ENCODE measurements at places on chromosomes 16 and 17.
A peak's percentile ranks its signal among the peaks of the same experiment; 100 is the strongest.

DNA sequence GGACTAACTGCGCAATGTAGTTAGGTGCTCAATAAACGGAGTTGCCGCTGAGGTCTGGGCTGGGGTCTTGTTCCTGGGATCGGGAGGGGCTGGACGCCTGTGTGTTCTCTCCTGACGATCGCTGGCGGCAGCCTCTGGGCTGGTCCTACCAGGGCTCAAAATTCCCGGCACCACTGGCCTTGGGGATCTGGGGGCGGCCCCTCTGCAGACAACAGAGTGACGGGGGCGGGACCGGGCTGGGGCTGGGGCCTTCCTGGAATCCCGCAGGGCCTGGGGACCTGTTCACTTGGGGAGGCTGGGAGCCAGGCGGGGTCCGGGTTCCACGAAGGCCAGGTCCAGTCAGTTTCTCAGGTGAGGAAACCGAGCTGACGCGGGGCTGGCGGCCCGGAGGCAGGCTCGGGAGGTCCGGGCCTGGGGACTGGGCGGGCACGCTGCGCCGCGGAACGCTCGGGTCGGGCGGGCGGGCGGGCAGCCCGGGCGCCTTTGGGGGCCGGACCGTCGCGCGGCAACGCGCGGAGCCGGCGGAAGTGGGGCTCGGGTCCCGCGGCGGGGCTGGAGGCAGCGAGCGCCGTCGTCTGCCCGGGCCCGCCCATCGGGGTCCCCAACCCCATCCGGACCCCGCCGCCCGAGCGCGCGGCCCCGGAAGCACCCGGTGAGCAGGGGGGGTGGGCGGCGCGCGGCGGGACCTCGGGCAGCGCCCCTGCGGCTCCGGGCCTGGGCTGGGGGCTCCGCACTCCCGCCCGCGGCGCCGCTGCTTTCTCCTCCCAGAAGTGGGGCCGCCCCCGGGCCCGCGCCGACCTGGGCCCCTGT lies at the start of gene PIGQ:
Gene PIGQ, plus strand, starts transcription at position 524 of the 810 bp plus-strand sequence. CDS start 4,107 bp downstream, outside the sequence.
- peak; percentile 85 for DNase-seq

- no peak for DNase-seq
Measured at GRCh38 chr16:57713596-57713995, 19.0 kb downstream of the DRC7 start.

- DNase-seq, result peak; percentile 40
Measured at GRCh38 chr17:29376667-29377270, 13.4 kb upstream of the TAOK1 start.

- DNase-seq, result peak; percentile 64
Measured at GRCh38 chr16:68397710-68398201, 50.6 kb downstream of the SMPD3 start.

GRCh38 chr16:17282247-17282646 lies 188.5 kb downstream of the XYLT1 start:
- DNase-seq, result no peak

DNA sequence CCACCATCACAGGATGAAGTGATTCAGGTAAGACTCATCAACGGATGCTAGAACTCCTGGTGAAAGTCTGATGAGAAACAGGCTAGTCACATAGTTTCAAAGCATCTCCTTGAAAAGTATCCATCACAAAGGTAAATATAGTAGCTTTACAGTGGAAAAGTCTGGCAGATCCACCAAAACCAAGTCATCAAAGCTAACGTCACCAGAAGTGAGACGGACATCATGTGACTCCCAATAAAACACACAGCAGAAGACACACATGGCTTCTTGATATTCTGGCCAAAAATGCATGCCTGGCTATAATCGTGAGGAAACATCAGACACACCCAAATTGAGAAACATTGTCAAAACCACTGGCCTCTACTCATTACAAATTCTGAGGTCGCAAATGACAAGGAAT lies 17.9 kb upstream of the TRPV3 start:
- no peak for DNase-seq

DNA sequence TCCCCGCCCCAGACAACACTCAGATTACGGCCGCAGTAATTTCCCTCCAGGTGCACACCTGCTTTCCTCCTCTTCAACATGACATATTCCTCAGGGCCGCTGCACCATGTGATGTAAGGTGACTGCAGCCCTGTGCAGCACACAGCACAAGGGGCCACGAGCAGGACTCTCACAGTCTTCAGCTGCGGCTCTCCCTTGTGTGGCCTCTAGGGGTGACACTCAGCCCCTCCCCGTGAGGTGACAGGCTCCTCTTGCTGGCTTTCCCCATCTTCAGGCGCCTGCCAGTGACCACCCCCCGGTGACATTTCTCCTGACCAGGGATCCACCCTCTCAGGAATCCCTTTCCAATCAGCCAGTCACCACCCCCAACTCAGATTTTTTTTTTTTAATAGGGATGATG lies 31.3 kb upstream of the ABCC3 start:
- DNase-seq, result no peak

GRCh38 chr16:11755022-11755760 lies 12.5 kb upstream of the TXNDC11 start:
- DNase-seq, result no peak

- no peak for DNase-seq
Measured at GRCh38 chr17:78665952-78666920, 89.0 kb upstream of the DNAH17 start.

DNA sequence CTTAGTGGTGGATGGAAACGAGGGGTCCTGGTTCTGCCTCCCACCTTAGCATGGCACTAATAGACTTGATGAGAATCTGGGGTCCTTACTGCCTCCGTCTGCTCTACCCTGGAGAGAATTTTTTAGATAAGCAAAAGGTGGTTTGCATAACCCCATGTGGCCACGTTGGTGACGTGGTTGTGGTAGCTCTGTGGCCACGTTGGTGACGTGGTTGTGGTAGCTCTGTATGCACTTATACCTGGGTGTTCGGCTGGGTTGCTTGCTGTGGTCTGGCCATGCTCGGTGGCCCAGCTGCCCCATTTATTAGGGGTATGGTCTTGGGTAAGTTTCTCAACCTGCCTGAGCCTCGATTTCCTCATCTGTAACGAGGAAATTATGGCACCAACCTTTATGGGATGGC lies 13.0 kb downstream of the SPIRE2 start:
- no peak for DNase-seq

DNA sequence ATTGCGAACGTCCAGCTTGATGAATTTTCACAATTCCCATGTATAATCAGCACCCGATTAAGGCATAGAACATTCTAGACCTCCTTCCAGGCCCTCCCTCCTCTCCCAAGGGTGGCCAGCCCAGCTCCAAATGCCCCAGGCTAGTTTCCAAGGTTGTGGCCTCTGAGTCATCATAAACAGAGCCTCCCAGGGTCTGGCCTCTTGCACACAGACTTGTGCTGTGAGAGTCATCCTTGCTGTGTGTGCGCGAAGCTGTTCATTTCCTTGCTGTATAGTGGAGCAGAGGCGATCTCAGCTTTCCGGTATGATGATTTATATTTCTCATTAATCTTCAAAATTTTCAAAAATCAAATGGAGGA lies 20.5 kb upstream of the JPH3 start:
- DNase-seq, result peak; percentile 69

- DNase-seq, result no peak
Measured at GRCh38 chr16:67552476-67552875, 9.8 kb upstream of the CTCF start.

DNA sequence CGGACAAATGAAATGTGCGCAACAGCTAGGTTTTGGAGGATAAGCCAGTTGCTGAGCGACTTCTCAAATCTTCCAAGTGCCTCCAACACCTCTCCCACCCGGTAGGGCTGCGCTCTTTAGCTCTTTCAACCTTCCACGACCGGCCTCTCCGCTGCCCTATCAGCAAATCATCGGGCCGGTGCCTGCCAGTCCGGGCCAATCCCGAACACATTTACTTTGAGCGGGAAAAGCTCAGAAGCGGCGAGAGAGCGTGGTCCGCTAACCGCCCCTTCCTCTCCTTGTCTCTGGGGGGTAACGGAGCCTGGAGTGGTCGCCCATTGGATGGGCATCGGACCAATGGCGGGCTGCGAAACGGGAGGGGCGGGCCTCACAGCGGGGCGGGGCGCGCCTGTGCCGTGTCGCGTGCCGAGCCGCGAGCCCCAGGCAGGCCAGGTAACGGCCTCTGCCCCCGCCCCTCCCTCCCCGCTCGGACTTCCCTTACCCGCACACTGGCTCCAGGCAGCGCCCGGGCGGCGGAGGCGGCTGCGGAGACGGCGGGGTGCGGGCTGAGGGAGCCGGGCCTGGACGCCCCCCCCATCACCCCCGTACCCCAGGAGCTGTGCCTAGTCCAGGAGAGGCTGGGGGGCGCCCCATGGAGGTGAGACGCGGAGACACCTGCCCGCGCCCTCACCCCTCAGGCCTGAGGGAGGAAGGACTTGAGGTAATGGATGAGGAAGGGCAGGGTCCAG lies at the start of gene MEIOC:
Gene MEIOC, plus strand, starts transcription at position 486 of the 728 bp plus-strand sequence. Its CDS starts 146 bp downstream, at position 632.
- DNase-seq, result peak; percentile 52

DNA sequence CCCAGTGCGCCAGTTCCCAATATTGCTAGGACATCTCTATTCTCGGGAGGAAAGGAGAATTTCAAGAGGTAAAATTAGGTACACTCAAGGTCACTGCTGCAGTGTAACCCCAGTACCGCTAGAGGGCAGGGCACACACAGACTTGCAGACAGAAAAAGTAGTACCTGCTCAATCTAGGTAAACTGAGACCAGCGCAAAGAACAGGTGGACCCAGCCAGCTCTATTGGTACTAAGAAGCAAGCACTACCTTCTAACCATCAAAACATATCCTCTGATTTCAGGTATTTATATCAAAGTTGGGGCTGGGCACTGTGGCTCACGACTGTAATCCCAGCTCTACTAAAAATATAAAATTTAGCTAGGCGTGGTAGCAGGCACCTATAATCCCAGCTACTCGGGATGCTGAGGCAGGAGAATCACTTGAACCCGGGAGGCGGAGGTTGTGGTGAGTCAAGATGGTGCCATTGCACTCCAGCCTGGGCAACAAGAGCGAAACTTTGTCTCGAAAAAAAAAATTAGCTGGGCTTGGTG lies 3.6 kb upstream of the WDR81 start:
- no peak for DNase-seq

- DNase-seq, result peak; percentile 80
Measured at GRCh38 chr17:75130632-75131277, 787 bp downstream of the NT5C start.

DNA sequence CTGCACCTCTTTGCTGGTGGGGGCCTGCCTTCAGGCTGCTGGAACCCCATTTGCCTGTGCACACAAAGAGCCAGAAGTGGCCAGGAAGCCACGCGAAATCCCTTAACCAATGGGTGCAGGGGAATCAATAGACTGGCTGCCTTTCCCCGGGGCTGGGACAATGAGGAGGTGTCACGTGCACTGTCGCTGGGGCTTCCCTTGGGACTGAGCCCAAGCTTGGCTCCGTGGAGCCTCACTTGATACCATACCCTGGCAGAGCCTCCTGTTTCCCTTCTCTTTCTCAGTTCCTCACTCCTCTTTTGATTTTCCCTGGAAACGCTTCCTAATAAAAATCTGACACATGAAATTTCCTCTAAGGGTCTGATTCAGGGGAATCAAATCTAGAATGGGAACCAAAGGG lies 38.8 kb upstream of the C16orf82 start:
- DNase-seq, result no peak

DNA sequence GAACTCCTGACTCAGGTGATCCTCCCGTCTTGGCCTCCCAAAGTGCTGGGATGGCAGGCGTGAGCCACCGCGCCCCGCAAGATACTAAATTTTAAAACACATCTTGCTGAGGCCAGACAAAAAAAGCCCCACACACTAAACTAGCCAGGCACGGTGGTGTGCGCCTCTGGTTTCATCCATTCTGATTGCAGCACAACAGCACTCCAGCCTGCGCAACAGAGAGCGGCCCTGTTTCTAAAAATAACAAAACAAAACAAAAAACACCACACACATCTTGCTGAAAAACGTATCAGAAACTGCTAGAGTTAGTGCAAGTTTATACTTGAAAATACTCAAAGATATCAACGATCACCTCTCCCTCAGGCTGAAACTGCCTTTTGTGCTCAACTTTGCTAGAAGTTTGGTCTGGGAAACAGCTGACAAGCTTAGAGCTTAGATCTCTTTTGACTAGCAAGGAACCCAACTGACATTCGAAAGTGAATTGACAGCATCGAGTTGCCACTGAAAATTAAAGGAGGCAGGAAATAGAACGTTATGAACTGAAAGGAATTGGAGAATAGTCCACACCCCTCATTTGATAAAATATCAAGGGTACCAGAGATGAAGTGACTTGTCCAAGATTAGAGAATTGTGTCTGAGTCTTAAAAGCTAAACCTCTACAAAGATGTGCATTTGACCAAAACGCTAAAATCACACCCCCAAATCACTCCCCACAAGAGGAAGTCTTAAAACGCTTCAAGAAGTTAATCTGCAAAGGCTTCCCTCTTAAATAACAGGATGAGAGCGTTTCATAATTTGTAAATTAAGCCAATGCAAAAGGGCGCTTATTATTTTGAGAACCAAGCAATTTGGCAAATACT lies 908 bp downstream of the COG4 start:
- DNase-seq, result no peak

- DNase-seq, result no peak
Measured at GRCh38 chr17:46783031-46783593, 35.4 kb downstream of the WNT3 start.

DNA sequence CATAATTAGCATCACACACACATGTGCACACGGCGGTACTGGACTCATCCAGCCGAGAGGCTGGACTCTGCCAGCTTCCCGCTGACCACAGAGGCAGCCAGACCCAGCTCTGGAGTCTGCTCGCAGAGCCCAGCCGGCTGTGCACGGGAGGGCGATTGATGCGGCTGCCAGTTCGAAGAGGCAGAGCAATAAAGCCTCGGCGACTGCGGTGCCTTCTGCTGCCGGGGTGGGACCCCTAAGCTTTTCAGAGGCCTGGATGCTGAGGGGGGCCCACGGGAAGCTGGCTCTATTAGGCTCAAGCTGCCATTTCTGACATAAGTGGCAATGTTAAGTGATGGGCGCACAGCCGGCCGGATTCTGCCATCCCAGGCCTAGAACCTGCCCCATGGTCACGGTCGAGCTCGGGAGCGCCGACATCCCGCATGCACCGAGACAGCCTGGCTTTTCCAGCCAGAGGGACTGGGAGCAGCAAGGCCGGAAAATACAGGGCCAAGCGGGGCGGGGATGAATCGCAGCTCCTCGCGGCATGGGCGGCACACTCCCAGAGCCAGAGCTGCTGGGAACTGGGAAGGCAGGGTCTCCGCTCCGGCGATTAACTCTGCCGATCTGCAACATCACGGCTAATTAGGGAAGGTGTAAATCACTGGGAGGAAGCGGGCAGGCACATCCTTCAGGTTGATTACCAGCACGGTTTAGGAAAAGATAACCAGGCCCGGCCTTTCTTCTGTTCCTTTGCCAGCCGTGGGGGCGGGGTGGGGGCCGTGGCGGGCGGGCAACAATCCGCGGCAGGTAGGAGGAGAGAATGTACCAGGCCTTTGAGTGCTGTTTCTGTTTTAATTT lies 57.7 kb downstream of the TBC1D16 start:
- no peak for DNase-seq

GRCh38 chr17:37197336-37197735 lies 178.4 kb upstream of the C17orf78 start:
- DNase-seq, result no peak

GRCh38 chr16:3045758-3046640 lies at the start of gene MMP25:
TSS of gene MMP25 (plus strand) at chr16:3046561. CDS start at chr16:3046918, 357 bp downstream.
- peak; percentile 56 for DNase-seq

DNA sequence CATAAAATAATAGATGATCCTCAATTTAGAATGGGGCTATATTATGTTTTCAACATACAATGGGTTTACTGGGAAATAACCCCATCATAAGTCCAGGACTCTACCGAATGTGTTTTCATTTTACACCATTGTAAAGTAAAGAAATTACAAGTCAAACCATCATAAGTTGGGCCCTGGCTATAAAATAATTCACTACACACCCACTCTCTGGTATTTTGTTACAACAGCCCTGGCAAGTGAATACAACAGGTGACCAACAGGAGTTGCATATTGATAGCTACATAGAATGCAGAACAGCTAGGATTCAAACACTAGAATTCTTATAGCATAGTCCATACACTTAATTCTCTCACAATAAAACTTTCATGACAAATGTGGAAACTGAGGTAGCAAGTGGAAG lies 673.0 kb upstream of the CA10 start:
- no peak for DNase-seq
